ENCODE measurements at places on chromosomes 2 and 18.

GRCh38 chr2:122988395-122989221 is 1036.5 kb upstream of the CNTNAP5 start:
- DNase-seq = no peak

DNA sequence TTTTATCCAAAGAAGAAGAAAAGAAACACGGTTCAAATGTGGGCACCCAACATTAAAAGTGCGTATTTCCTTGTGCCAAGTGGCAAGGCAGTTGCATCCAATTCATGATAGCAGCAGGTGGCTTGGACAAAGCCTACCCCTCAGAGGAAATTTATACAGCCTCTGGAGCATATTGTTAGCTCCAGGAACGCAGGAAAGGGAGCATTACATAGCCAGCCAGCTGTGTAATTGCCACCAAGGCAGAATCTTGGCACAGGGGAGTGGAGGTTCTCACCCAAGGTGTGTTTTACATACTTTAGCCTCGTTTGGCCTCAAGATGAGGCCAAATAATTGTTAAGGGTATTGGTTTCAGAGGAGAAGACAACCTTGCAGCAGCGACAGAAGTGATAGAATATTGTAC is 526.9 kb downstream of the TMEM182 start:
- DNase-seq = no peak

GRCh38 chr2:181106789-181107627 is 126.6 kb downstream of the UBE2E3 start:
- no peak for DNase-seq

GRCh38 chr2:100195942-100196341 is 53.6 kb upstream of the AFF3 start:
- DNase-seq = no peak

GRCh38 chr18:49238433-49239042 is 221.9 kb downstream of the DYM start:
- no peak for DNase-seq

GRCh38 chr18:50409236-50409635 is 34.4 kb downstream of the SKA1 start:
- no peak for DNase-seq

DNA sequence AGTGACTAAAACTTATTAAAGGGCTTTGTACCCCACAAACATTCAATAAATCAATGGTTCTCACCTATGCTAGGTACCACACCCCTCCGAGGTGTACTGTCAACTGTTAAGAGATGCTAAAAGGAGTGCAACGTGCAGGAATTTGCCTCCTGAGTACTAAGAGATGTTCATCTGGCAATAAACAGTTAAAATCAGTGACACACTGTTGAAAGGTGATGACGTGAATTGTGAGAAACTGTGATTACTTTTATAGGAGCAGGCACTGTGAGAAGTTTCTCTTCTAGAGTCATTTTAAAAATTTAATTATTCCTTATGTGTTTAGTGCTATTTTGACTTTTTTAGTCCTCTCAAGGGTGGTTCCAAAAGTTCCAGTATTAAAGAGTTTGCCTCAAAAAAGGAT is 61.0 kb downstream of the PDE1A start:
- DNase-seq = no peak

- DNase-seq = no peak
Observed at GRCh38 chr2:18971628-18972027, 382.3 kb upstream of the NT5C1B start.

GRCh38 chr2:238260883-238261282 is 21.0 kb upstream of the HES6 start:
- DNase-seq = no peak

- no peak for DNase-seq
Observed at GRCh38 chr2:63218800-63219526, 168.3 kb downstream of the OTX1 start.

GRCh38 chr2:70907130-70908057 is 28.3 kb upstream of the ATP6V1B1 start:
- no peak for DNase-seq

DNA sequence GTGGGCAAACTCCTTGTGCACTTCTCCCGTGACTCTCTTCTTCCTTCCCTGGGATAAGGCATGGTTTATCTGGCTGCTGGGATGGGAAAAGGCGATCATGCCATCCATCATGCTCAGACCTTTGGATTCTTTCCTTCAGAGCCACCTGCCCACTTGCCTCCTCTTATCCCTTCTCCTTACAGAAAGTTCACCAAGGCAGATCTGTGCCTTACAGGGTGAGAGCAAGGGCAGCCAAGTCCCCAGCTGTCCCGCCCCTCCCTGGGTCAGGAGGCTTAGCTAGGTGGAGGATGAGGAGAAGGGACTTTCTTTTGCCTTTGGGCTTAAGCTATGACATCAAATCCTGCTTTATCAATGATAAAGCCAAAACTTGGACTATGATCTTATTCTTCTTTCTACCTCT is 47.6 kb downstream of the KCNE4 start:
- no peak for DNase-seq

- no peak for DNase-seq
Observed at GRCh38 chr18:9287036-9287435, 47.5 kb upstream of the TWSG1 start.

- DNase-seq = no peak
Observed at GRCh38 chr2:241389697-241390096, 33.6 kb downstream of the FARP2 start.

DNA sequence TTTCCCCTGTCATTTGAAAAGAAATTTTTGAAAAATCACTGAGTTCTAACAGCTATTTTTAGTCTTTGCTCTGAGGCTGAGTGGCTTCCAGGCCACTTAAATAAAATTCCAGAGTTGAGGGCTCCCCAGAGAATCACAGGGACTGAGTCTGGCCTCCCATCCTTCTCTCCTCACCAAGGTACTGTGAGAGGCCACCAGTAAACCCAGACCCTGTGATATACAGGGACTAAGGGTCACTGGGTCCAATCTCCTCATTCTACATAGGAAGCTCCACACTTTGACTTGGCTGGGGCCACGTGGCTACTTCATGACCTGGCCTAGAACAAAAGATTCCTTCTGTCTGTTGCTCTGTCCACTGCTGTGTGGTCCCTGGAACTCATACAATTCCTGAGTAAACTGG is 123.2 kb upstream of the CDCA7 start:
- no peak for DNase-seq

GRCh38 chr2:192465141-192465540 is 270.4 kb upstream of the TMEFF2 start:
- DNase-seq = no peak

DNA sequence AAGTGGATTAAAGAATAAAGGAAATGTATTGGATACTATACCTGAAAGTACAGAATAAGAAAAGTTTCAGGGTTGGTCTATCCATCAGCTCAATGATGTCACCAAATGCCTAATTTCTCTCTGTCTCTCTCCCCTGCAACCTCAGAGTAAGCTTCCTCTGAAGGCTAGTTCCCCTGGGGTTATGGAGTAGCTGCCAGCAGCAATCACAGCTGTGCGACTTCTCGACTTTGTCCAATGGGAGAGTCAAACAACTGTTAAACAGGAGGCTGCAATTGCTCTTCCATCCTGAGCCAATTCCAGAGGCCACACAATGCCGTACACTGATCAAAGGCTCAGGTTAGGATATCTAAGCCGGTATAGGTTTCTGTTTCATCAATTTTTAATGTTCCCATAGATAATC is 95.3 kb upstream of the FANCL start:
- no peak for DNase-seq

- DNase-seq = no peak
Observed at GRCh38 chr2:207143215-207144172, 22.3 kb downstream of the KLF7 start.

GRCh38 chr18:63376538-63376937 is 9.5 kb upstream of the KDSR start:
- no peak for DNase-seq

DNA sequence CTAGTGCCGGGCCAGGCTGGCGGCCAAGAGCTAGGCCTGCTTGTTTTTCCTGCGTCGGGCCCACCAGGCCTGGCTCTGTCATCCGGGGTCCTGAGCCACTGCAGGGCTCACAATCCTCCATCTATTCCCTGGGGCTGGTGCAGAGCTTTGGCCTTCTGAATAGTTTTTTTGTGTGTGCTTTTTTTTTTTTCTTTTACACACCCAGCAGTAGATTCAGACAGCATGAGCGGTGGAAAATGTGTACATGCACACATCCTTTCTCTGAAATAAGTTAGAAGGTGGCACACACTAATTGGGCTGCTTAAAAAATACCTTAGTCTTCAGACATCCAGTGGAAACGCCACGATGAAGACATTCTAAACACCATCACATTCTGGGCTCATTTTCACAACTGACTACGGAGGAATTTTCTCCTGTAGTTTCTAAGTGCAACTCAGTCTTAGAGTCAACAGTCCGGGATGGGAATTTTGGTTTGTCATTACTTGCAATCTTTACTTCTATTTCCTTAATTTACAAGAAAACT is 6.1 kb downstream of the ZFP36L2 start:
- DNase-seq = no peak

DNA sequence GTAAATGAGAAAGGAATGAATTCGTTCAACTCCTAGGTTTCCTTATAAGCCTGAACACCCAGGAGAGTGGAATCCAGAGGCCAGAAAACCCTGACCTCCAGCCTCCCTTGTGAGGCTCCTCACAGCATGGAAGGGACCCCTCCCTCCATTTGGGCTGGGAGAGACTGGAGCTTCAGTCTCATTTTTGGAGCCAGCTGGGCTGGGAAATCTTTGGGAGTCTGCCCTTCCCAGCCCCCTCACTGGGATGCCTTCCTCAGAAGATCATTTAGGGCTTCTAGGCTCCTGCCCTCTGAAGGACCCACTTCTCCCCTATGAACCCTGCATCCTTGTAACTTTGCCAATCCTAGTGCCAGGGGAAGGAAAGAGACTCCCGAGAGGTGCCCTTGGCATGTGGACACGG is 346.1 kb downstream of the CYP26B1 start:
- no peak for DNase-seq

DNA sequence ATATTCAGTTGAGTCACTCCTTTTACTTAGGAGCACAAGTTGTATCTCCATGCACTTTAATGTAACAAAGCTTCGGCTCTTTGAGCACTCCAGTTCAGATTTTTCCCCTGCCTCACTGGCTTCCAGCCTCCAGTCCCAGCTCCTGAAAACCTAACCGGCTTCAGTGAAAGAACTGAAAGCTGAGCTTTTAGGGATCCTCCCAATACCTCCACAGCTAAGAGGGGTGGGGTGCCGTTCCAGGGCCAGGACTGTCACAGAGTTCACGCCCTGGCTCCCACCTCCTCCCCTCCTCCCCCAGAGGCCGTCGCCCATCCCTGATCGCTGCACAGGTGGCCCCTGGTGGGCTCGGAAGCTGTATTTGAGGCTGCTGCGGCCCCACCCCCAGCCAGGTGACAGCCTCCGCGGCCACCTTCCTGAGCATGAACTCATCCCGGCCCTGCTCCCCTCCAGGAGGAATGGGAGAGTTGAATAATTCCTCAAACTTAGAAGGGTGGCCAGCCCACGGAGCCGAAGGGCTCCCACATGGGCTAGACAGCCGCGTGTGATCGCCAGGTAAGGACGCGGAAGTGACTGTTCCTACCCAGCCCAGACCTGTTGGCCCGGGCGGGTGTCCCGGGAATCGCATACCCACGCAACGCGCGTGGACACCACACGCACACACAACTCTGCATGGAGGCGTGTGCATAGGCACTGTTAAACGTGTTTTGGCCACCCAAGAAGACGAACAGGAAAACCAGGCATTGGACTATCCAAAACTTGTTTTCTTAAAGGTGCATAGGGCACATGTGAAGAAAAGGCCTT is 1.8 kb downstream of the MYO5B start:
- no peak for DNase-seq

DNA sequence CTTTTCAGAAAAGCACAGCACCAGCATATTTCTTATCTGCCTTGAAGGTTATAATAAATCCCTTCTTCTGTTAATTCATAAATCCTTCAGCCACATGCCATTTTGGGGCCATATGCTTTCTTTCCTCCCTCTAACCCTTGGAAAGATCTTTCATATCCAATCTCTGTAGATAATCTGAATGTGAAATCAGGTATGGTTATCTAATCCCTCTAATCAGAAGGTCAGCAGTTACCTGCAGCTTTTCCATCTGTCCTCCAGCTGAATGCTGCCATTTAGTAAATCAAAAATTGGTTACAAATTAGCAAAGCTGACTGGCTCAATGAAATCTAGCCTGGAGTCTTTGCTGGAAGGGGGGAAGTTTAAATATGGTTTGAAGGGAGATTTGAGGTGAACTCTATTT is 230.5 kb downstream of the PIK3C3 start:
- DNase-seq = no peak

GRCh38 chr2:27707462-27708256 is 44.0 kb downstream of the SLC4A1AP start:
- DNase-seq = no peak

DNA sequence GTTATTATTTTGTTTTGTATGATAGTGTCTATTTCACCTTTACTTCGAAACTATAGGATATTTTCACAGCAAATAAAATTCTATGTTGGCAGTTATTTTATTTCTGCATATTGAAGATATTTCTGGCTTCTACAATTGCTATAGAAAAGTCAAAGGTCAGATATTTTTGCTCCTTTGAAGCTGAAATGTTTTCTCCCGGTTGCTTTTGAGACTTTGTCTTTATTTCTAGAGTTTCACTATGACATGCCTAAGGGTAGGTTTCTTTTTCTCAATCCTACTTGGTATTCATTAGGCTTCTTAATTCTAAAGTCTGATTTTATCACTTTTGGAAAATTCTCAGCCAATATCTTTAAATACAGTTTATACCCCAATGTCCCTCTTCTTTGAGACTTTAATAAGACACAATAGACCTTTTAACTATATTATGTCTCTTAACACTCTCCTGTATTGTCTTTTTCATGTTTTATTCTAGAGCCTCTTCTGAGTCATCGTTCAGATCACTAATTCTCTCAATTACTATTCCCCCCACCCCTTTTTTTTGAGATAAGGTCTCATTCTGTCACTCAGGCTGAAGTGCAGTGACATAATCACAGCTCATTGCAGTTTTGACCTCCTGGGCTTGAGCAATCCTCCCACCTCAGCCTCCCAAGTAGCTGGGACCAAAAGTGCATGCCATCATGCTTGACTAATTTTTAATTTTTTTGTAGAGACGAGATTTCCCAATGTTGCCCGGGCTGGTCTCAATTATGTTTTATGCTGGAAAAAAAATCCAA is 50.5 kb downstream of the USP37 start:
- DNase-seq = no peak

DNA sequence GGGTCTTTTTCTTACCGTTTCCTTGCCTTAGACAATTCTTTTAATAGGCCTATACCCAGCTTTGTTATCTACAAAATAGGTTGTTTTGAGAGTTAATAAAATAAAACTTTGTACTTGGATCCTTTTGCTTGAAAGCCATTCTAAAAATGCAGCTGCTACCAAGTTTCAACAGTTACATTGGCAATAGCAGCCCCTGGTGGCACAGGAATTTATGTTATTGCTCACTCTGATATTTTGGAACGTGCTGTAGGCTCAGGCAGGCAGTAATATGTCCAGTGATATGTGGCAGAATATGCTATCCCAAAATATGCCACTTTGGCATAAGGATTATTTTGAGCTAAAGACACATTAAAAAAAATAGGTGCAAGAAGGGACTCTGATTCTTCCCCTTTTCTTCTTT is 6.7 kb upstream of the COMMD1 start:
- DNase-seq = no peak

GRCh38 chr2:29405266-29405665 is 290.1 kb downstream of the CLIP4 start:
- DNase-seq = no peak

GRCh38 chr2:85326406-85327159 is 1.2 kb downstream of the TGOLN2 start:
- peak; percentile 31 for DNase-seq

All from central memory CD8-positive, alpha-beta T cell (primary cell).